NCI-H1694 treated with DMSO at 0.1 percent for 48 hours (cell line): ENCODE measurements at places on chromosomes 3 and 15.

DNA sequence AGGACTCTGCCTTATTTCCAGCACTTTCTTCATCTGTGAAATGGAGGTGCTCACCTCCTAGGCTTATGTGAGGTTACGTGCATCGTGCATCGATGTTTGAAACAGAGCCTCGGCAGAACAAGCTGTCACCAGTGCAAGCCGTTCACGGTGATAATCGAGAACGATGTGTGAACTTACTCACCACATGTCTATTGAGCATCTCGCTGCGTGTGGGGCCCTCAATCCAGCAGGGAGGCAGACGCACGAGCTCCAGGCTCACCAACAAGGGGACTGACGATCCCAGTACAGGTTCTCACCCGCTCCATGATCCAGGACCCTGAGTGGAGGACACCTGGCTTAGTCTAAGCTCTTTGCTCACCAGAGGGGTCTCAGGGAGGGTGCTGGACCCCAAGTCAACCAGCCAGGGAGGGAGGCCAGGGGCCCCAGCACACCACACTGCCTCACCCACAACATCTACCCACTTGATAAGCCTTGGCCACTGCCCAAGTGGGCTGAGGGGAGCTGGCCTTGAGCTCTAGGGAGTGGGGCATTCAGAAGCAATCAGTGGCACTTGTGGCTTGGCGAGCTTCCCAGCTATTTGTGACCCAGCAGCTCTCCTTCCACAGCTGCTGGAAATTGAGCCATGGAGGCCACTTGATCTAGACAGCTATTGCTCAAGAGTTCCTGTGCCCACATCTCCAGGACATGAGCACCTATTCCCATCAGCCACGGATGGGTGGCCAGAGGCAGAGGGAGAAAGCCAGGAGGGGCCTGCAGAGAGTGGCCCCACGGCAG is 34.4 kb upstream of the SLC6A1 start:
- DNase-seq = no peak

- no peak for DNase-seq
These were observed 106.5 kb downstream of the ZNF609 start for GRCh38 chr15:64566629-64567427.

DNA sequence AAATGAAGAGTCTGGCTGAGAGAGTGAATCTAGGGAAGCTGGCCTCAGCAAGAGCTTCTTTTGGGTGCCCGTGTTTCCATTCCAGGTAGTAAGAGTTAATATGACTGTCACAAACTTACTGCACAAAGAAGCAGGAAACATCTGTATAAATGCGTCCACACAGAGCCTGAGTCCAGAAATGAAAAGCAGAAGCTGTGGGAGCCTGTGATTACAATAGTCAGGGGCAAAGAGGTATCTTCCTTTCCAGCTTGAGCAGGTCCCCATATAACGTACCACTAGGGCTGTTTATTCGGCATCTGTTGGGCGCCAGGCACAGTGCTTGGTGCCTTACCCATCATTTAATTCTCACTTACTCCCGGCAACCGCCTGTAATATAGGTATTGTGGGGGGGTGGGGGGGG is 40.5 kb upstream of the B3GNT5 start:
- no peak for DNase-seq

GRCh38 chr3:16366581-16366980 is 101.6 kb downstream of the OXNAD1 start:
- no peak for DNase-seq

- no peak for DNase-seq
These were observed 16.4 kb downstream of the KLF13 start for GRCh38 chr15:31342781-31343626.

- no peak for DNase-seq
These were observed 73.9 kb upstream of the MYO5C start for GRCh38 chr15:52369455-52369854.

DNA sequence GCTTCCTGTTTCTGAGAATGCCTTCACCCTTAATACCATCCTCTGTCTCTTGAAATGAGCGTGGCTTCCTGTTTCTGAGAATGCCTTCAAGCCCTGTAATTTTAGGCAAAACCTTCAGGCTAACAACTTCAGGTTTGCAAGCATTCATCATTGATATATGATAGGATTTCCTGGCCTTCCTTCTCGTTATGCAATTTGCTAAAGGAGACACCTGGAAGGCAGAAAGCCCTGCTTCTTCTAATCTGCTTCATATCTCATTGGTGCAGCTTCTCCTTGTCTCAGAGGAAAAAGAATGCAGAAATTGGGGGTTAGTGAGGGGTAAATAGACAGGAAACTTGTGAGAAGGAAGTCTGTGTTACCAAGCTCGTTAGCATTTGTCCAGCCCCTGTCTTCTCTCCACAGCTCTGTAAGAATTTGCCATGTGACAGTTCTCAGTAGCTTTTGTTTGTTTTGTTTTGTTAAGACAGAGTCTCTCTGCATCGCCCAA is 7.3 kb downstream of the ARL6IP5 start:
- no peak for DNase-seq

GRCh38 chr3:161560008-161560637 is 63.5 kb downstream of the OTOL1 start:
- DNase-seq = peak; percentile 25

DNA sequence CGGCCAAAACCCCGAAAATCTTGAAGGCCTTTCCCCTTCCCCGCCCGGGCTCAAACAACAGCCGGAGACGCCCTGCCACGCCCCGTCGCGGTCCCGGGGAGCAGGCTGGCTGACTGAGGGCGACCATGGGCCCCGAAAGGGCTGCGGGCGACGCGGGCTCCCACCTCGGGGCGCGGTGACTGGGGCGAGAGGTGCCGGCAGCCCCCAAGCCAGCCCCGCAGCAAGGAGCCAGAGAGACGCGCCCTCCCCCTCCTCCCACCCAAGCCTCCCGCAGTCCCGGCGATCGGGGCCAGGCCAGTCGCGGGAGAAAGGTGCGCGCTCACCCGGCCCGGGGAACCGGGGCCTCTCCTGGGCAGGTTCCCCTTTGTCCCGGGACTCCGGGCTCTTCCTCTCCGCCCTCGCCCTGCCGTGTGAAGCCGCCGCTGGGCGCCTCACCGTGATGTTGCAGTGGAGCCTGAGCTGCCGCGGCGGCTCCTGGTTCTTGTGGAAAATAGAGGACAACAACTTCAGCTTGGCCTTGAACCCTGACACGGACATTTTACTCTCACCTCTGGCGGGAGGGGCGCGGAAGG is 30.6 kb upstream of the ZSCAN2 start:
- DNase-seq = no peak

DNA sequence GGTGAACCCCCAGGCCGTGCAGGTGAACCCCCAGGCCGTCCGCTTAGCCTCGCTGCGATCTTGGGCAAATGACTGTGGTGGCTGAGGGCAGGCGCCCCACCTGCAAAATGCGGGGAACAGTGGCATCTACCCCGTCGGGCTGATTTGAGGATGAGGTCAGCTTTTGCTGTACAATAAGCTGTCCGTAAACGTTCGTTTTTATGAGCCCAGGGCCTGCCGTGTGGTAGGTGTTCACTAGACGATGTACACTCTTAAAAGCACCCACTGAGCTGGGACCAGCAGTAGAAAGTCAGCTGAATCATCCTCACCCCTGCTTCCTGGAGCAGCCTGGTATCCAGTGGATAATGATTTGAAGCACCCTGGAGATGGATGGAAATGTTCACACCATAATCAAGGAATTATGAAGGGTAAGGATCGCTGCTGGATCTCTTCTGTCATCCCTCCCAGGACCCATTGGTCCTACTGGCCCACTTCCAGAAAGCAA is 943 bp upstream of the PCSK6 start:
- no peak for DNase-seq

DNA sequence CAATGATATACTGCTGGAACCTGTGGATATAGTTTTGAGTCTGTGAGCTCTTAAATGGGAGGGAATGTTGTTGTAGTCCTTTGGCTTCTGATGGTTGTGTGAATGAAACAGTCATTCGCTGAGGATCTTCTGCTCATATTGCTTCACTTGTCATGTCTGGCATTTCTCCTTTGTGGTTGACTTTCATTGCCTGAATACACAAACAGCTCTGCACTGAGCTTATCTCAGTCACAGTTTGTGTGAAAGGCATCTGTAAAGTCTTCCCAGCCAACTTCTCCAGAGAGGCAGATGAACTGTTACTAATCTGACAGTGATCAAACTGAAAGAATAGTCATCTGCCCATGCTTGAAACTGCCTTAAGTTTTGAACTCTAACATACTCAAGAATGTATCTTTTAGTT is 59.8 kb downstream of the TMED3 start:
- no peak for DNase-seq

GRCh38 chr3:149343951-149344350 is 10.5 kb upstream of the TM4SF18 start:
- DNase-seq = no peak

GRCh38 chr3:127375151-127375930 is 87.5 kb upstream of the PRR20G start:
- DNase-seq = no peak

DNA sequence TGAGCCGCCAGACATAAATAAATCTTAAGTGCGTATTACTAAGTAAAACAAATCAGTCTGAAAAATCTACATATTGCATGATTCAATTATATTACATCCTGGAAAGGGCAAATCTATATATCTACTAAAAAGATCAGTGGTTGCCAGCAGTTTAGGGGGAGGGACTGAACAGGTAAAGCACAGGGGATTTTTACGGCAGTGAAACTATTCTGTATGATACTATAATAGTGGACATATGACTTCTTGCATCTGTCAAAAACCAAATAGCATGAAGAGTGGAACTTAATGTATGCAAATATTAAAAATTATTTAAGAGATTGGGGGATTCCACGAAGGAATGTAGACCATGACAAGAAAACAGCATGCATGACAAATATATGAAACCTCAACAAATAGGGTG is 111.6 kb downstream of the MYO9A start:
- no peak for DNase-seq

- DNase-seq = no peak
These were observed 169.5 kb upstream of the SMAD3 start for GRCh38 chr15:66895794-66896453.

- DNase-seq = no peak
These were observed 6.9 kb downstream of the PLXND1 start for GRCh38 chr3:129599607-129600006.

- no peak for DNase-seq
These were observed 14.4 kb downstream of the PLA2G4F start for GRCh38 chr15:42141795-42142667.

DNA sequence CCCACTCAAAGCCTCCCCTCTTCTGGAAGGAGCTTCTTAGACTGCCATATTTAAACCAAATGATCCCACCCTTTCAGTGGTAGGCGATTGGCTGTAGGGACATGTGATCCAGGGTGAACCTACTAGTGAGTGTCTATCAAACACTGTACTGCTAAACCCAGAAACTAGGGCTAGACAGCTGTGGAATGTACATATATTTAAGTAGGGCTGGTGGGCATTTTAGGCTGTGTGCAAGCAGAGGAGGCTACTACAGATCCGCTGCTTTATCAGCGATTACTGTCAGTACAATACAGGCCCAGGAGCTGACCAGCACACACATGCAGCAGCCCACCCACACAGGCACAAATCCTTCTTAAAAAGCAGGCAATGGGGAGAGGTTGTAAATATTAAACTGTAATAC is 15.4 kb upstream of the LARP6 start:
- DNase-seq = no peak

- no peak for DNase-seq
These were observed 32.9 kb downstream of the IGDCC3 start for GRCh38 chr15:65344914-65345275.

GRCh38 chr3:128478576-128479506 is 12.2 kb upstream of the DNAJB8 start:
- DNase-seq = no peak

- no peak for DNase-seq
These were observed 18.3 kb downstream of the THBS1 start for GRCh38 chr15:39598958-39599845.

GRCh38 chr3:125219261-125219701 is 6.7 kb upstream of the SLC12A8 start:
- DNase-seq = no peak

DNA sequence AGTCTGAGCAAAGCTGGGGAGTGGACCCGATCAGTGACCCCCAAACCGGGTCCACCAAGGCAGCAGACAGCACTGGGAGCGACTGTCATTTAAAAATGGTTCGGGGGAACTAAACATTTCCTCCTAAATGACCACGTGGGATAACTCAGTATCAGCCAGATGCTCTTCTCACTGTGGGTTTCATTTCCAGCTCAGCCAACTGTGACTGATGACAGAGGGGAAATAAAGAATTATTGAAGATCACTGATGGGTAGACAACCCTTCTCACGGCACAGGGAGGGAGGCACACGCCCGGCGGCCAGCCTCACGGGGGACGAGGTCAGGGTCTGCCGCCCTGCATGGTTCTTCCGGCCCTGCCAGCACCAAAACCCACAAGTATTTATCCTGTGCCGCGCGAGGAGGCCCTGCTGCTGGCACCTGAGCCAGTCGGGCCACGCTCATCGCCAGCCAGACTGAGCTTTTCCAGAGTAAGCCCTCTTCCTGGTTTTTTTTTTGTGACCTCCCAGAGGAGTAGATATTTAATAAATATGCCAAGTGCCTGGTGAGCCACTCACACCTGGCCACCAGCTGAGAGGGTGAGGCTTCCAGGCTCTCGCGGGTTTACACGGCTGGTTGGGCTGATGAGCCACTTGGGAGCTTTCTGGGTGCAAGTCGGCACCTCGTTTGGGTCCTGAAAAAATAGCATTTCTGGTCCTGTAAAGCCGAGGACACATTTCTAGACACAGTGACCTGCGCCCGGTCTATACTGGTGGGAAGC is 6.2 kb downstream of the MELTF start:
- DNase-seq = peak; percentile 77

- DNase-seq = no peak
These were observed 1.0 kb upstream of the MGA start for GRCh38 chr15:41659190-41659589.
